ENCODE measurements at places on chromosomes 11 and 22. TPM values are rescaled to one million over a fixed set of nuclear protein-coding genes. Genes with fewer than 3 reads are reported as not detected.

- no peak for DNase-seq
Observed at GRCh38 chr11:112211536-112211935, 14.7 kb upstream of the PTS start.

GRCh38 chr22:49093192-49093880 is 734.3 kb downstream of the BRD1 start:
- no peak for DNase-seq

GRCh38 chr11:134372536-134372935 is 39.5 kb downstream of the B3GAT1 start:
- no peak for DNase-seq

DNA sequence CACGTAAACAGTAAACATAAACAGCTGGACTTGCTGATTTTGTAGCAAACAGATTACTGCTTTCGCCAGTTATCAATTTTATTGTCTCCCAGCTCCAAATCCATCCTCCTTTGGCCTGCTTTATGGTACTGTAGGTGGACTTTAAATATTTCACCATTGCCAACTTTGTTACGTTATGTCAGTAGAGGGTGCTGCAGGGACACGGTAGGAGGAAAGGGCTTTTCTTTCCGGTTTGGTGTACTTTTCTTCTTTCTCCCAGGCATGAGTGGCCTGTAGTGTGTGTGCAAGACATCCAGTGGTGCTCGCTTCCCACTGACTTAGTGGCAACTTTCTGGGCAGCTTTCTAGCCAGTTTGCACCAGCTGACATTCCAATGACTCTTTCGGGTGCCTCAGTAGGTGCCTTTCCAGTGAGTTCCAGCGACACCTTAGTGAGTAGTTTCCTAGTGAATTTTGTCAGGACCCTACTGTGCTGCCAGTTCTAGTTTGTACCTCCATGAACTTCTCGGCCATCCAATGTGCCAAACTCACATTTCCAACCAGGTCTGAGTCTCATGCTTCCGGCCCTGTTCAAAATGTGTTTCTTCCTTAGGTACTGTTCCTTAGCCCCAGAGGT is 267.6 kb upstream of the TENM4 start:
- no peak for DNase-seq

GRCh38 chr11:34349882-34350281 is 7.9 kb downstream of the ABTB2 start:
- no peak for DNase-seq

DNA sequence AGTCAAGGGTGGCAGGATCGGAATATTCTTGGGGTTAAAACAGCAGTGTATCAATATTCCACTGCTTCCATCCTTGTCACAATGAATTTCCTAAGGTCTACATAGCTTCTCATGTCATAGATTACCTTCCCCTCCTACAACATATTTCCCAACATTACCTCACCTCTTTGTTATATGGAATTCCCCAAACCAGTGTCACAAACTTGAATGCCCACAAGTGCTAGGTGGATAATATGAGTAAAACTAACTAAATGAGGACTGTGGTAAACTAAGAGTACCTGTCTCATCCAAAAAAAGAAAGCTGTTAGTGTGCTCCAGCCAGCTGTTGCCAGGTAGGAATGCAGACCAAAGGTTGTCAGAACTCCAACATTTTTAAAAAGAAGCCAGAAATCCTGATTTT is 17.0 kb upstream of the NUCB2 start:
- no peak for DNase-seq

DNA sequence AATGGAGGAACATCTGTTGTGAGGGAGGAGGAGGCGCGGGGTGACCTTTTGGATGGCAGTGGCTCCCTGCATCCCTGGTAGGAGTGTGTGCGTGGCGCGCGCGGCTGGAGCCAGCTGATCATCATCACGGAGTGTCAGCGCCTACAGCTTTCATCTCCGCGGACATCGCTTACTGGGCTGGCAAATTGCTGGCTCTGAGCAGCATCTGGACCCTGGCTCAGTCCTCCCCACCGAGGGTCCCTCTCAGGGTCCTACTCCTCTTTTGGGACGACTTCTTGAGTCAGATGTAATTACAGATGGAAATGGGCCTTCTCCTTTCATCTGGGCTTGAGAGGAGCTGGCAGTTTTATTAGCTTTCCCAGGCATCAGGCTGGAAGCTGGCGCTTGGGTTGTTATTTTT is 85.3 kb downstream of the CACNA1I start:
- DNase-seq: no peak

- DNase-seq: peak; percentile 8
Observed at GRCh38 chr22:23357053-23357452, 176.7 kb downstream of the BCR start.

DNA sequence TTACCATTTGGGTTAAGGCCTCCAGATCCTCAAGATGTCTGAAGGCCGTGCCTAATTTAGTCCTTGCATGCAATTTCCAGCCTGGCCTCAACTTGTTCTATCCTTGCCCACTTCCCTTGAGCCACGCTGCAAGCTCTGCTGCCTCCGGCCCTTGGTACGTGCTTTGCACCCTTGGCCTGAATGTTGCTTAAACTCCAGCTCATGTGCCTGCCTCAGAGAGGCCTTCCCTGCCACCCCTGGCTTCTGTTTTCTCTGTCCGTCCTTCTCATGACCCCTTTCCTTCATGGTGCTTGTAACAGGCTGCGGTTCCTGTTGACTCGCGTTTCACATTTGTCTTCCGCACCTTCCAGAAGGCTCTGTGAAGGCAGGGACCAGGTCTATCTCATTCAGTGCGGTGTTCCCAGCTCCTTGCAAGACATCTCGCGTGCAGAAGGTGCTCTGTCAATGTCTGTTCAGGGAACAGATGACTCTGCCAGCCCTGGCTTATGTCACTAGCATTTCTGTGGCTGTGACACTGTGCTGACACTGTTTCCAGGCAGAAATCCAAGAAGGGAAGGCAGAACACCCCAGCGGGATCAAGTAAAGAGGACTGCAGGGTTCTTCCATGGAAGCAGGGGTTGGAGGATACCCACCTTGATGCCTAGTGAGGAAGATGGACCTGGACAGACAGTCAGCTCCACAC is 61.8 kb downstream of the FBLN1 start:
- no peak for DNase-seq

DNA sequence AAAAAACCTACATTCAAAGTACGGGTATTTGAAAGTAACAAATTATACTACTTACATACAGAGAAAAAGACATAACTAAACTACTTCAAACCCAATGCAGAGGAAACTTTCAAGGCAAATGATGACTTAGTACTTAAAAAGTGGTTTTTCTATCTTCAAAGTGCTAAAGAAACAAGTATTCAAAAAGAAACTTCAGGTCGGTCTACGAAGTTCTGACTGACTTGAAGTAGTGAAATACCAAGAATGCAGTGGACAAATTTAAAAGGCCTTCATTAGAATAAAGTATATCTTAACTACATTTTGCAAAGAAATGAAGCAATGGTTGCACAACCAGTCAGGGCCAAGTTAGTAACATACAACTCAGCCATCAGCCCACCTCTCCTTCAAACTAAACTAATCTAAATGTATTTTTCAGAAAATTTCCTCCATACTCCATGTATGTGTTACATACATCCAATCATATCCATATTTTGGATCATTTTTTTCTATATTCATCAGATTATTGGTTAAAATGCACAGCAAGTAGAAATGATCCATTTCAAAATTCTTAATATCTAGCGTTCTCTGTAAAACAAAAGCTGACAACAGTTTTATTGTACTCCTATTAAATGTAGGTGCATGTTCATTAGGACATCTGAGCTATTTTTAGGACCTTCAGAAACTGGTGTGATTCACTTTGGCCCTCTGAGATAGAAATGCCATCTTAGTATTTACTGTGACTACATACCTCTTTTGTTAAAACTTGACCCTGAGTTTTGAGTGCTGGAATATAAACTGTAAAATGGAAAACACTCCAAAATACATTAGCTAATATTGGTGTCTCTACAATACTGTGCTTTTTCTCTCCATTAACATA is 49.9 kb downstream of the BIRC2 start:
- no peak for DNase-seq

- DNase-seq: no peak
Observed at GRCh38 chr22:37095113-37095512, 14.4 kb downstream of the TMPRSS6 start.

DNA sequence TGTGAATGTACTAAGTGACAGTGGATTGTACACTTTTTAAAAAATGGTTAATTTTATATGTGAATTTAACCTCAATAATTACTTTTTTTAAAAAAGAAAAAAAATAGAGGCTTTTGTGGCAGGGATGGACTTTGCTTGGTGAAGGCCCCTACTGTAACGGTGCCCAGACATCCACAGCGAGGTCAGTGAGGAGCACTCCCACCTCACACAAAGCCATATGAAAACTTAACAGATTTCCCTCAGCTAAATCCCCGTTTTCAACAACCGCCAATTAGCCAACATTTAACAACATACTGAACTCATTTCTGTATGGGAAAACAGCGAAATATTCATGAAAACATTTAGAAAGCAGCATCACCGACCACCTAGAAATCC is 642 bp upstream of the C11orf58 start:
- DNase-seq: no peak

DNA sequence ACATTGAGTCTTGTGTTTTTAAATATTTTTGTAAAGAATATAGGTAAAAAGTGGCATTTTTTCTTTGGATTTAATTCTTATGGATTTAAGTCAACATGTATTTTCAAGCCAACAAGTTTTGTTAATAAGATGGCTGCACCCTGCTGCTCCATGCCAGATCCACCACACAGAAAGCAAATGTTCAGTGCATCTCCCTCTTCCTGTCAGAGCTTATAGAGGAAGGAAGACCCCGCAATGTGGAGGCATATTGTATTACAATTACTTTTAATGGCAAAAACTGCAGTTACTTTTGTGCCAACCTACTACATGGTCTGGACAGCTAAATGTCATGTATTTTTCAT is 333 bp upstream of the CD3E start:
- no peak for DNase-seq

GRCh38 chr22:49922484-49922883 is 4.0 kb downstream of the CRELD2 start:
- no peak for DNase-seq

DNA sequence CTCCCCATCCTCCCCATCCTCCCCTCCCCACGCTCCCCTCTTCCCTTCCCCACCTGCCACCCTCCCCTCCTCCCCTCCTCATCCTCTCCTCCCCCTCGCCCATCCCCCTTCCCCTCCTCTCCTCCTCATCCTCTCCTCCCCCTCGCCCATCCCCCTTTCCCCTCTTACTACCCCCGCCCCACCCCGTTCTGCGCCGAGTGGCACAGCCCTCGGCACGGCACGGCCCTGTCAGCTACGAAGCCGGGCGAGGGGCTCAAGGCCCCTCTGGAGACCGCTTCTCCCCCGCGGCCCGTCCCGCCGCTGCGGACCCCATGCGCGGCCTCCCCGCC is 449.9 kb downstream of the OPCML start:
- DNase-seq: no peak

- DNase-seq: no peak
Observed at GRCh38 chr11:67136156-67136555, 17.1 kb downstream of the KDM2A start.

DNA sequence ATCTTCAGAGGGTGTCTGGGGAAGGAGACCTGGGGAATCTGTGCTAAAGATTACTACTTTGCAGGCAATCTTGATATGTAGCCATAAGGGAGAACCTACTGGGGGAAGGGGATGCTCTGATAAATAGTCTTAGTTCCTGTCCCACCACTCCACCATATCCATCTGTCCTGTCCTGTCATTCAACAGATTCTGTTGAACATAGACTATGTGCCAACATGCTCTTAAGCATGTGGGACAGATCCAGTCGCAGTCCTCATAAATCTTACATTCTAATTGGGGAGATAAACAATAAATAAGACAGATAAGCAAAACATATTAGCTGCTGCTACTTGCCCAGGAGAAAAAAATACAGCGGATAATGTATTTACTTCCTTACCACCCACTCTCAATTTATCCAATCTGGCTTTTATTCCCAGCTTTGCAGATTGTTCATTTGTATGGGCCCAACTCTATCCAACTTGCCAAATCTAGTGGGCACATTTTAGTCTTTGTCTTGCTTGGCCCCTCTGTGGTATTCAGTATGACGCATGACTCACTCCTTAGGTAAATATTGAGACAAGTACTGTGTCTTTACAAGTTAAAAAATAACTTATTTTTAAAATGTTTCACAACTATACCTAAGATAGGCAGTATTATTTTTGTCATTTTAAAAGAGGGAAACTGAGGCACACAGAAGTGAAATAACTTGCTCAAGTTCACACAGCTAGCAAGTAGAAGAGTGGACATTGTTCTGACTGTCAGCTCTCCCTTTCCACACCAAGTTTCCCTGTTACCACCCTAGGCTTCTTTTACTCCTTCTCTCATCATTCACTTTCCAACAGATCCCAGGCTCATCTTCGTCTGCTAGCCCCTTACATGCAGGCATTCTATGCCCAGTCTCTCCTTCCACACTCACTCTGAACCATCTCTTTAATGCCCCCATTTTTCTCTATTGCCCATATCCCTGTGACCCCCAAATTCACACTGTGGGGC is 133.6 kb upstream of the SESN3 start:
- no peak for DNase-seq

The MS4A7 gene
- not detected for total RNA-seq

The CBY1 gene
- total RNA-seq: 18.4 TPM

The IGLL1 gene
- total RNA-seq: not detected

The FGF19 gene
- not detected for total RNA-seq

The C11orf91 gene
- not detected for total RNA-seq

The TRPM5 gene
- total RNA-seq: not detected

The PYGM gene
- 0.23 TPM for total RNA-seq
